ENCODE measurements at places on chromosomes 2 and 18.

GRCh38 chr2:96106991-96107707, 9.2 kb downstream of the ADRA2B start:
- DNase-seq, result no peak

GRCh38 chr2:119826370-119826961, 66.7 kb downstream of the PTPN4 start:
- DNase-seq, result no peak

- DNase-seq, result no peak
Observed at GRCh38 chr2:213036836-213037235, 114.6 kb downstream of the IKZF2 start.

DNA sequence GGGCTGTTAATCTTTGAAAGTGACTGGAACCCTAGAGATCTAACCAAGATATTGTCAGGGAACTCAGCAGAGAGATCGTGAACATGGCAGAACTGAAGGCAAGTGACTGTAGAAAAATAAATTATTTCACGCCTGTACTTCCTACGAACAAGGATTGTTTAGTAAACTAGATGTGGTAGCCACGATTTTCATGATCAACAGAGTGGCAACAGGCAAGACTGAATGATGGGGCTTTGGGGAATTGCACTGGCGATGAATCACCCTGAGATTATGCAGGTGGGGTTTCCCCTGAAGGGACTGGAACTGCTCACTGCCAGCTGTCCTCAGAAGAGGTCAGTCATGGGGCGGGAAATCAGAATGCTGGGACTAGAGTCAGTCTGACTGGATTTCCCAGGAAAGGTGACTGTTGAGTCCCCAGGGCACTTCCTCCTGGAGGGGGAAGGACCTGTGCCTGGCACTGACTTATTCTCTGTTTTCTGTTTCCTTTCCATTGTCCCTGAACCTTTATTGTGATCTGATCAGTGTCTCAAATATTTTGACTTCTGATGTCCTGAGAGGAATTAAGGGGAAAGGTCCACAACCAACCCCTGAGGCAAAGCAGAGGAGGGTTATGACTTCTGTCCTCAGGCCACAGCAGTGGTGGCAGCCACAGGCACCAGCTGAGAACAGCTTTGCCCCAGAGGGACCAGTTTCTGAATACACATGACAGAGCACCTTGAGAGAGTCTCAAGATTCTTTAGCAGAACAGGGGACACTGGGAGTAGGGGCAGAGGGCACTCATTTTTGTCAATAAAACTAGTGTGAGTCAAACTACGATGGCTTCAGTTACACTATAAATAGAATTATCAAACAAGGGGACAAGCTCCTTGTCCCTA, 70.0 kb downstream of the NAB1 start:
- DNase-seq, result no peak

DNA sequence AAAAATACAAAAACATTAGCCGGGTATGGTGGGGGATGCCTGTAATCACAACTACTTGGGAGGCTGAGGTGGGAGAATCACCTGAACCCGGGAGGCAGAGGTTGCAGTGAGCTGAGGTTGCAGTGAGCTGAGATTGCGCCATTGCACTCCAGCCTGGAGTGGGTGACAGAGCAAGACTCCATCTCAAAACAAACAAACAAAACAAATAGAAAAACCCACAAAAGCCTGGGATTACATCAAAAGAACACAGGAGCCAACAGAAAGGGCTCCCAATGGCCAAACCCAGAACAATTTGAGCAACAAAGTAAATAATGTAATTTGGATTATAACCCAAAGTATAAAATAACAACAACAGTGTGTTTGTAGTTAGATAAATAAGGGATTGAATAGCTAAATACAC, 159.8 kb downstream of the UXS1 start:
- no peak for DNase-seq

GRCh38 chr2:74816540-74817303, 17.2 kb upstream of the HK2 start:
- DNase-seq, result no peak

DNA sequence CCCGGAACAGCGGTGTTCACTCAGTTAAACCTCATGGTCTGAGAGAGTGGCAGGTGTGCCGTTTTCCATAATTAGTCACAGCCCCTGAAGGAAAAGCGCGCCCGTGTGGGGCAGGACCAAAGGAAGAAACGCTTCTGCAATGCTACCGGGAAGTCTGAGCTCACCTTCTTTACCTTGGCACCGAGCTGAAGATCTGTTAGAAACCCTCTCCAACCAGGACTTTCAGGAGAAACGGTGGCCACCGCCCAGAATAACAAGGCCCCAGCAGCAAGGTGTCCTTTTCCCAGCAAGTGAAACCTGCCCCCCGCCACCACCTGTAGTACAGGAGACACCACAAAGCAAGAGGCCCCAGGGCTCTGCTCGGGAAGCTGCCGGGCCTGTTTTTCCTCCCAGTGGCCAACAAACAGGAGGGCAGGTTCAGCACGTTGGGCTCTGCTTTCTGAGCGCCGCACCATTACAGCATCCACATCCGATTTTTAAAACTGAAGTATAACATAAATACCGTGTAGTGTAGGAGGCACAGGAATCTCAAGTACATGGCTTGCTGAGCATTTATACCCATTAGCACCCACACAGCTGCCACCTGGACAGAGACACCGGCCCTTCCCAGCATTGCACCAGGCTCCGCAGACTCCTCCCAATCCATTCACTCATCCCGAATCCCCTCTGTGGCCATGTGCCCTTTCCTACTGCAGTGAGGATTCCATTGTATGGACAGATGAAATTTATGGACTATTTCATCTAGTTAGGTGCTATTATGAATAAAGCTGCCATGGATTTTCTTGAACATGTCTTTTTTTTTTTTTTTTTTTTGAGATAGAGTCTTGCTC, 121.8 kb upstream of the RIOK3 start:
- no peak for DNase-seq

GRCh38 chr2:42794271-42795046, 2.1 kb upstream of the HAAO start:
- no peak for DNase-seq

Data from stimulated activated CD8-positive, alpha-beta memory T cell treated with anti-CD3 and anti-CD28 coated beads, Interleukin-4, amount 100 ng/mL, for 1 hour (primary cell).